ENCODE measurements at places on chromosomes 1 and 21. TPM values are rescaled to one million over a fixed set of nuclear protein-coding genes. Genes with fewer than 3 reads are reported as not detected.

Gene DCST2
- polyA plus RNA-seq: not detected

Gene CA6
- polyA plus RNA-seq: not detected

Gene AVPR1B
- polyA plus RNA-seq: not detected

Gene LENEP
- not detected for polyA plus RNA-seq

- DNase-seq: no peak
Measured at GRCh38 chr1:87182611-87183010, 146.1 kb upstream of the LMO4 start.

GRCh38 chr1:42998386-42998785 is 39.7 kb upstream of the SLC2A1 start:
- DNase-seq: no peak

GRCh38 chr21:39144191-39144590 is 39.1 kb downstream of the PSMG1 start:
- DNase-seq: no peak

DNA sequence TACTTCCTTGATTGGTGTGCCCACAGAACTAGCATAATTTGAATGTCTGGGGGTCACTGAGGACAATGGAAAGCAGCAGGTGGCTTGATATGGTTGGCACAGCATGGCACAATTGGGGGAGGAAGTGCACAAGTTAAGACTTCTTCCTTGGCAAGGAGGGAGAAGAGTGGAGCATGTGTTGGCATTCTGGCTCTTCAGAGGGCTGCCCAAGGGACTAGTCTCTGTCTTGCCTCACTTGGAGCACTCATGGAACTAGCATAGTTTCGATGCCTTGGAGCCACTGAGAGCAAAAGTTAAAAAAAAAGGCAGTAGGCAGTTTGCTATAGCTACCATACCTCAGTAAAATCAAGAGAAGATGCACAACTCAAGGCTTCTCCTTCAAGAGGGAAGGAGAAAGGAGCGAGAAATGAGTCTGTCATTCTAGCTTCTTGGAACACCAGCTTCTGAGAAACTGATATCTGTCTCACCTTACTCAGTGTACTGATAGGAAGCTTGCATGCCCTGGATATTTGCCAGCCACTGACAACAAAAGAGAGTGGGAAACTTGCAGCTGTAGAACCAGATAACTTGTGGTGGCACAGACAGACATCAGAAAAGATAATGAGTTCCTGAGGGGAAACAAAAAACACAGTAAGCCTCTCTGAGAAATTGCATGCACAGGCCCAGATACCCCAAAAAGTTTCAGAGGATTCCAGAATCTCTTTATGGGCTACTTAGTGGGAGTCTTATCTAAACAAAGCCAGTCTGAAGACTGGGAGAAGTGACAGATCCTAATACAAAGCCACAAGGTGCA is 207.5 kb upstream of the SAMSN1 start:
- no peak for DNase-seq

DNA sequence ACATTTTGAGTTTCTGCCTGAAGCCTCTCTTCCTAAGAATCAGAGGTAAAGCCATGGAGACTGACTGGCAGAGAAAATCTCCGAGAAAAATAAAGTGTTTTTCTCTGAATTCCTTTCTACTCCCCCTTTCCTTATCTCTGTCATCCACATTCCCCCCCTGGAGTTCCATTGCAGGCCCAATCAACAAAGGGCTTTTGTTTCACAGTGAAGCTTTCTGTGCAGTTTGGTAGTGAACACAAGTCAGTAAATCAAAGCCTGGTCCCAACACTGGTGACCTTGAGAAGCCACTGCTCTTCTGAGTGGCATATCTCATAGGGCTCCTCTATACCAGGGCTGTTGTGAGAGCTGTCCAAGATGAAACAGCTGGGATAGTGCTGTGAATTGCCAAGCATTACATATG is 228.4 kb downstream of the SEC16B start:
- DNase-seq: no peak

DNA sequence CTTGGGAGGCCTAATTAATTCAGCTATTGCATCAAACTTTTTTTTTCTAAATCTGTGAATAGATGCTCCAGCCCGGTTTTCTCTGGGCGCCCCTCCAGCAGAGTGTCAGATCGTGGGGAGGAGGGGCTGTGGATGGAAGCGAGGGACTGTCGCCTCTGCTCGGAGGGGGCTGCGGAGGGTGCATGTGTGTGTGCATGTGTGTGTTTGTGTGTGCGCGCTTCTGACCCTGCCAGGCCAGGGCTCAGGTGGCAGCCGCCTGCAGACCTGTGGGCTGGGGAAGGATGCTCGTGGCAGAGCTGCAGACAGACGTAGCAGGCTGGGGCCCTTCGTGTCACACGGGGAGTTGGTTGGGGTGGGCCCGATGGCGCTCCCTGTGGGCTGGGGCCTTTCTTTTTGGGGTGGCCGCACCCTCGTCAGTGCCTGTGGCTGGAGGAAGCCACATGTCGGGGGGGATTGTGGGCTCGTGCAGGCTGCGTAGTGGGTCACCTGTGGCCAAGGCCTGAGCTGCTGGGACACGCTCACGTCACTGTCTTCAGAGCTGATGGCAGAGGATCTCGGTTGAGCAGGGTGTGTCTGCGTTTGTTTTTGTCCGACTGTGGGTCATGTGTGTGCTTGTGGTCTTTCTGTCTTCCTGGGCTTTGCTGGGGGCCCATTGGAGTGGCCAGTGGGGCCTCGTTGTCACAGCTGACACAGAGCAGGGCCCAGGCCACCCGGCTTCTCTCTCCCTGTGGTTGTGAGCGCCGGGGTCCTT is 2.8 kb downstream of the SKI start:
- DNase-seq: no peak

DNA sequence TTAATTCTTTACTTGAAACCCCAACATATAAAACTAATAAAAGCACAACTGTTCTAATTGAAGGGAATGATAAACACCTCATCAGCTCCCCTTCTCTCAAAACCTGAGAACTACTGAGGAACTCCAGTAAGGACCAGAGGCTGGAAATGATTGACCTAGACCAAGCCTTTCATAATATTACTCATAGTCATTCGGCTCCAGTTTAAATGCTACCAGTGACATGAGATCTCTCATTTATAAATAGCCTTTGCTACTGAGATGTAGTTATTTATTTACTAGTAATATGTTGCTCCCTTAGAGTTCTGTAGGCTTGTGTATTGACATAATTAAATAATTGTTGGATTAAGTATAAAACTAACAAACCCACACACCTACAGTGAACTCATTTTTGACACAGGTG is 209.8 kb upstream of the PRMT6 start:
- DNase-seq: no peak

Data from naive B cell (primary cell).